A673 (cell line): ENCODE measurements at places on chromosomes 7 and 10. TPM values are rescaled to one million over a fixed set of nuclear protein-coding genes. Genes with fewer than 3 reads are reported as not detected.

Gene SPDYE2B
- not detected in 2 replicates for total RNA-seq

Gene CALML3
- not detected in 2 replicates for total RNA-seq

Gene SPAM1
- not detected in 2 replicates for total RNA-seq

DNA sequence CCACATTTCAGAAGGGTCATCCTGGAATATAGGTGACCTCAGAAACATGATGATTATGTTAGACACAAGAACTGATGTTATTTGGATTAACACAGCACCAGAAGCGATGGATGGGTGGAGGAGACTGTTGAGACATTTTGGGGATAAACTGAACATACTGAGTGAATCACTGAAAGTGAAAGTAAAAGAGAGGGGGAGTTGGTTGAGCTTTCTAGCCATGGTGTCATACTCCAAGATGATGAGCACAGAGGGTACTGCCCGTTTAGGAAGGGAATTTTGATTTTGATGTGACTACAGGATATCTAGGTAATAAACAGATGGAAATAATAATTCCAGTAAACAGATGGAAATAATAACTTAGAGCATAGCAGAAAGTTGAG lies 248.0 kb upstream of the NPY start:
- H3K4me1 ChIP-seq: peaks cover 8% of the 10 kb centered on the region
- DNase-seq: no peak
- no peaks in the 10 kb centered on the region for H3K36me3 ChIP-seq
- H3K27ac ChIP-seq: no peak overlapping the region

- peaks cover under 1% of the 10 kb centered on the region for H3K27me3 ChIP-seq
- H3K36me3 ChIP-seq: no peaks in the 10 kb centered on the region
- no peak for DNase-seq
- no peak overlapping the region for H3K27ac ChIP-seq
- no peak overlapping the region for H3K4me3 ChIP-seq
These were observed 38.8 kb downstream of the FIGNL1 start for GRCh38 chr7:50411332-50411731.

DNA sequence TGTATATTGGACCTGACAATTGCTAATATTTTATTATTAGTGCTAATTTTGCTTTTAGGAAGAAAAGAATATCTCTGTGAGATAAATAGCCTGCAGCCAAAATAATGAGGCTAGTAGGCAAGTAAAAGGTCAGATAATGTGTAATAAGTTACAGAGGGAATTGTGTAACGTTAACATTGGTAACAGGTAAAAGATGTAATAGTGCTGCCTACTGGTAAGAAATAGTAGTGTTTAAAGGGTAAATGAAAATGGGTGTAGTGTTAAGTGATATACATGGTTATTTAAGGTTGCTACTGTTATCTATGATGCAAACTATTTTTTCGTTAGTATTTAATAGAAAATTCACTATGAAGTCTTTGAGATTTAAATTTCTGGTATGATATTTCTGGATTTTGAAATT lies 9.2 kb upstream of the FOXP2 start:
- peak; percentile 15 for DNase-seq
- no peaks in the 10 kb centered on the region for H3K36me3 ChIP-seq
- H3K4me1 ChIP-seq: no peaks in the 10 kb centered on the region
- peaks cover 40% of the 10 kb centered on the region for H3K27me3 ChIP-seq
- no peak overlapping the region for H3K4me3 ChIP-seq

GRCh38 chr10:306675-307185 lies 171.5 kb downstream of the ZMYND11 start:
- no peak for DNase-seq
- no peak overlapping the region for H3K4me3 ChIP-seq
- H3K27me3 ChIP-seq: no peaks in the 10 kb centered on the region
- peaks cover 25% of the 10 kb centered on the region for H3K4me1 ChIP-seq

DNA sequence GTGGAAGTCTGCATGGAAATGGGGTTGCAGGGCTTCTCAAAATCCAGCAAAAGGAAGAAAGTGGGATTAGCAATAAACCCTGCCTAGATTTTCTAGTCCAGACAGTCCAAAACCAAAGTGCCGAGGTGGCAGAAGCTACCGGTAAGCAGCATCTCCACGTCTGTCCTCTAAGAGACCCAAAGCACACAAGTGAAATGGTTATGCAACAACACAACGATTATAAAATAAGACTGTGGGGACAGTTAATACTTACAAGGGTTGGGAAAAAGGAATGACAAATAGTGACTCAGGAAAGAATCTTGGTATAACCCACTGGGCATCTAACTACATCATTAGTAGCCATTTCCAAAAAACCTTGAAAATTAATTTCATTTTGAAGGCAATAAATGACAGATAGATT lies 24.7 kb downstream of the CREB3L2 start:
- H3K4me1 ChIP-seq: no peaks in the 10 kb centered on the region
- DNase-seq: no peak
- H3K36me3 ChIP-seq: no peaks in the 10 kb centered on the region
- no peak overlapping the region for H3K4me3 ChIP-seq

- H3K4me3 ChIP-seq: peak overlapping the region; percentile 76
- peaks cover 20% of the 10 kb centered on the region for H3K36me3 ChIP-seq
- H3K4me1 ChIP-seq: peaks cover 64% of the 10 kb centered on the region
- peak; percentile 77 for DNase-seq
- H3K27me3 ChIP-seq: peaks cover 73% of the 10 kb centered on the region
- peak overlapping the region; percentile 89 for H3K27ac ChIP-seq
These were observed 8.8 kb downstream of the DLX5 start for GRCh38 chr7:97015756-97016380.
